ENCODE measurements at places on chromosomes 7 and 10. TPM values are rescaled to one million over a fixed set of nuclear protein-coding genes. Genes with fewer than 3 reads are reported as not detected.

DNA sequence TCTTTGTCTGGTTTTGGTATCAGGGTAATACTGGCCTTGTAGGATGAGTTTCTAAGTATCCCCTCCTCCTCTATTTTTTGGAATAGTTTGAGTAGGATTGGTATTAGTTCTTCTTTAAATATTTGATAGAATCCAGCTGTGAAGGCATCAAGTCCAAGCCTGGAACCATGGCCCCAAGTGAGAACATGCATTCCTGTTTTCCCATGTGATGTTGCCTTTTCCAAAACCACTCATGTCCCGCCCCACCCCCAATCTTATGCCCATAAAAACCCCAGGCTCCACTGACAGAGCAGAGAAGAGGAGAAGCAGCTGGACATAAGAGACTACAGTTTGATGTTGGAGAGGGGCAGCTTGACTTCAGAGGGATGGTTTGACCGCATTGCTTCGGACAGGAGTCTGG is 71.2 kb downstream of the MINPP1 start:
- DNase-seq = no peak

Gene CCDC172
- not detected for total RNA-seq

GRCh38 chr7:46239846-46240245 is 318.8 kb upstream of the IGFBP3 start:
- no peak for DNase-seq

- DNase-seq = no peak
Observed at GRCh38 chr10:81996927-81997326, 121.9 kb downstream of the NRG3 start.

All from left colon (tissue), 2 donors.